Lung (tissue), 17 donors: ENCODE measurements at places on chromosomes 3 and 15.
A peak's percentile ranks its signal among the peaks of the same experiment; 100 is the strongest.

GRCh38 chr3:196120291-196120951, 38.5 kb upstream of the TFRC start:
- peak; percentile 74 for DNase-seq

GRCh38 chr15:51621155-51621765, 1.3 kb downstream of the DMXL2 start:
- DNase-seq, result peak; percentile 28

DNA sequence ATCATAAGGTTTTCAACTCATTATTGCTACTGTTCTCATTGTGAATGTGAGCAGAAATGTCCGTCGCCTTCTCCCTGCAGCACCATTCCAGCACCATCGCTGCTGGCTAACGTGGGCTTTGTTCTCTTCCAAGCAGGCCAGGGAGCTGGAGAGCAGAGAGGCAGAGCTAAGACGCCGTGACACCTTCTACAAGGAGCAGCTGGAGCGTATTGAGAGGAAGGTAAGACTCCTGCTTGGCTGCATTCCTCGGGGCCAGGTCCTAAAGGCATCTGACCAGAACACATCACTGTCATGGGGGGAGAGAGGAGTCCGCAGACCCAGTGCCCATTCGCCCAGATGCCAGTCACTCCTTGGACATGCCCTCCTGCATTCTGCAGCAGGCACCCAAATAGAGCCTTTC, 130.4 kb upstream of the PLXNA1 start:
- no peak for DNase-seq

GRCh38 chr15:74568594-74568993, 27.6 kb downstream of the ARID3B start:
- DNase-seq, result no peak

GRCh38 chr3:42148982-42149432, 57.9 kb downstream of the TRAK1 start:
- DNase-seq, result peak; percentile 86

DNA sequence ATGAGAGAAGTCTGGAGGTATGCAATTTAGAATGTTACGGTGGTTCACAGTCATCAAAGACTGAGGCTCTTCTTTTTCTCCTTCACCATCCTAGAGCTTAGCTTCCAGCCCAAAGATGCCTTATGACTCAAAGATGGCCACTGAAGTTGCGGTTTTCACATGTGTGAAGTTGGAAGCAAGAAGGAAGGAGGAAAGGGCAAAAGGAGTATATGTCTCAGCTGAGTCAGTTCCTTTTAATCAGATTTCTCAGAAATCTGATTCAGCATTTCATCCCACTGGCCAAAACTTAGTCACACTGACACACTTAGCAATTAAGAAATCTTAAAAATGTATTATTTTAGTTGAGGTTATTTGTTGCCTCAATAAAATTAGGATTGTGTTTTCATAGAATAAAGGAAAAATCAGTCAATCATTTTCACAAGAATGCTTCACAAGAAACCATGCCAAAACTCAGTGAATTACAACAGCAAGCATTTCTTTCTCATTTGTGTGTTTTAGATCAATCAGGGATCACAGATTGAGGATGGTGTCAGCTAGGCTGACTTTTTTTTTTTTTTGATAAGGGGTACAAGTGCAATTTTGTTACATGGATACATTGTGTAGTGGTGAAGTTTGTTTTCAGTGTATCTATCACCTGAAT, 211.1 kb upstream of the GADL1 start:
- no peak for DNase-seq

- DNase-seq, result no peak
Measured at GRCh38 chr15:86650094-86650493, 570.4 kb downstream of the AGBL1 start.

- DNase-seq, result no peak
Measured at GRCh38 chr15:42732095-42732827, 4.7 kb downstream of the CDAN1 start.

- no peak for DNase-seq
Measured at GRCh38 chr15:35038626-35039451, 46.3 kb downstream of the NANOGP8 start.

DNA sequence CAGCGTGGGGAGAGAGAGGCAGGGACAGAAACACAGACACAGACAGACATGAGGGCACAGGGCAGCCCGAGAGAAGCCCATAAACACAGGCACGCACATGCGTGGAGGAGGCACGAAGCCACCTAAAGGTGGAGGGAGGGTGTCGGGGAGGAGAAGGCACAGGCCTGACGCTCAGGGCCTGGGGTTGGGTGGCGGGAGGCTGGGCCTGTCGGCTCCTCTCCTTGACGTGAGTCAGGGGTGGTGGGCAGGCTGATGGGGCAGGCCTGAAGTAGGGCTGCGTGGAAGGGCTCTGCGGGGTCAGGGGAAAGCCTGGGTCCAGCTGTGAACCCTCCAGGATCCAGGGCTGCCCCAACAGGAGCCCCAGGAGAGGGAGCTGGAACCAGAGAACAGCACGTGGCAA, 74.2 kb downstream of the EPHB3 start:
- no peak for DNase-seq

- DNase-seq, result peak; percentile 54
Measured at GRCh38 chr3:31369637-31370379, 162.9 kb upstream of the STT3B start.

- DNase-seq, result no peak
Measured at GRCh38 chr15:95262866-95263564, 1031.7 kb downstream of the MCTP2 start.

DNA sequence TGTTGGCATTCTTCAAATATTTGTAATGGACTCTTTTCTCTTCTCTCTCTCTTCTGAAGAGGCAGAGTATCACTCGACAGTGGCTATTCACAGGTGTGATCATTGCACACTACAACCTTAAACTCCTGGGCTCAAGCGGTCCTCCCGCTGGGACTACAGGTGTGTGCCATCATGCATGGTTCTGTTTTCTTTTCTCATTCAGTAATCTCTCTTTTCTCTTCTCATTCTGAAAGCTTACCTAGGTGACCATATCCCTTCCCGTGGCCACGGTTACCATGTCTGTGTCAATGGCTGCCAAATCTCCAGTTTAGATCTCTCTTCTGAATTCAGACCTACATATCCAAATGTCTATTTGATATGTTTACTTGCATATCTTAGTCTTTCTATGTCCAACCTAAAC, 96.3 kb downstream of the SOX2 start:
- DNase-seq, result no peak

DNA sequence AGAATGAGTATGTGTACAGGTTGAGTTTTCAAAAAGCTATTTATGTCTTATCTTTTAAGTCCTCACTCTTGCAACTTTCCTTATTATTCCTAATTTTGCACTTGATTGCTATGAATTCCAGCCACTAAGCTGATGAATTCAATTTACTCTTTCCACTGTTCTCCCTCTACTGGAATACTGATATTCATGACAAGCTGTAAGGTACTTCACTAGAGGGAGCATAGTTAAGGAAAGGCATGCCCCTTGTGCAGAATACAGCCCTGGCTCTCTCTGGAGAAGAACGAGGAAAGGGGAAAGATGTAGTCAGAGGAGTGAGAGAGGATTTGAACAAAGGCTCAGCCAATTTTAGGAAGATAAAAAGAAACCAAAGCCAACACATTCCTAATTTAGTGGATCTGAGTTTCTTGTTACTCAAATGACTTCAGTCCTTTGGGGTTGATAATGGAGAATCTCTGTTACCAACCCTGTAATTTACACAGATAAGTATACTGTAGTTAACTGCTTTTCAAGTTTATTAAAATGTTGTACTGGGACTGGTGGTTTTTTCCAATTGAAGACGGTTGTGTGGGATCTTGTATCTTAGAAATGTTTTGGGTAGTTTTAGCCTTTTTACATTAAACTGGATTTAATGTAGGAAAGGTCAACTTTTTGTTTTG, 4.0 kb downstream of the SCAANT1 start:
- DNase-seq, result peak; percentile 47

DNA sequence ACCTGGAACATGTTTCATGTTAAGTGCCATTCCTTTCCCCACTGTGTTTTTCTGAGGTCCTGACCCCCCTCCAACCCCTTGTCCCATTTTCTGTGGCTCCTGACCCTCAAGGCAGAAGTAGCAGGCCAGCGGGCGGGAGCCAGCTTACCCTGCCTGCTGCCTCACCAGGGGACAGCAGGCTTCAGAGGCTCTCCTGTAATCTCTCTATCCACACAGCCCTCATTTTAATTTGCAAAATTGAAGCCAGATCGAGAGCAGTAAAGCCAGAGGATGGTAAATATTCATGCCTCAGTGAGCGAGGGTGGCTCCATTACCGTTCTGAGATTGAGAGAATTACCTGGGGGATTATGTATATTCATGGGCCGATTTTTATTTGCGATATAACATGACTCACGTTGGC, 147.6 kb downstream of the DNAJB8 start:
- no peak for DNase-seq

GRCh38 chr3:190485830-190486532, 27.9 kb upstream of the IL1RAP start:
- DNase-seq, result peak; percentile 33

DNA sequence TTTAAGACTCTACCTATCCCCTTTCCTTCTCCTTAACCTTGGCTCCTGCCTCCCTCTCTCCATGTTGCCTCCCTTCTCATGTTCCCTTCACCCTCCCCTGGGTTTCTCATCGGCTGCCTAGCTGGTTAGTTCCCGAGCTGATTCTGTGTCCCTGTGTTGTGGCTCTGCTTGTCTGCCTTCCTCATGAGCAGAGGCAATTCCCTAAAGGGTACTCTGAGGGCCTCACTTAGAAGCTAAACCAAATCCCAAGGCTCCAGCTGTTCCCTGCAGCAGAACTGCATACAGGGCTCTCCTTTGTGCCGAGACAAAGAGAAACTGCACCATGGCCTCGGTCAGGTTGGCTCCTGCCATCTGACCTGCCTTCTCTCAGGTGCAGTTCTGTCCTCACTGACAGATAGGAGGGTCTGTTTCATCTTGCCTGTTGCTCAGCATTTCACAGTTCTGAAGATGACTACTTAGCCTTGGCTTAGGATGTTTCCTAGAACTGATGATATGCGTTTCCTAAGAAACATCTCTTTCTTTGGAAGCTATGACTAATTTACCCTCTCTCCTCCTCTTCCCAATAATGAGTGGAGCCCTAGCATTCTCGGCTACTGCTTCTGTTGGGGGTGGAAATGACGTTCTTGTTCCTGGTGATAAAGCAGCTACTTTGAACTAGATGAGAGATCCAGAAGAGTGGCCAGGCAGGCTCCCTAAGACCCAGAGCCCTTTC, 27.1 kb downstream of the DUOX1 start:
- no peak for DNase-seq

DNA sequence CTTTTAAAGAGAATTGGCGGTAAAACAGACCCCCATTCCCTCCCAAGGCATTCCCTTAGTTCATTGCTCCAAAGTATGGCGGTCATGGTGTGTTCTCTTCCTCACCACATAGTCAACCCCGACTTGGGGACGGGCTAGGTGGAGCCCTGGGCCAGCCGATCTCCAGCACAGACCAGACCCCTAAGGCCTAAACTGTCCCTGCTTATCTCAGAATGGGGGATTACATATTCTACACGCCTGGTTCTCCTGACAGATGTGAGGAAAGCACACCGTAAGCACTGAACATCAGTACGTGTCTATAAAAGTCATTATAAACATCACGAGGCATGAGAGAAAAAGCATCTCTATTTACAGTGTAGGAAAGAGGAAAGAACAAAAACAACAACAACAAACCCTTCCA, 244.5 kb upstream of the STT3B start:
- DNase-seq, result no peak

DNA sequence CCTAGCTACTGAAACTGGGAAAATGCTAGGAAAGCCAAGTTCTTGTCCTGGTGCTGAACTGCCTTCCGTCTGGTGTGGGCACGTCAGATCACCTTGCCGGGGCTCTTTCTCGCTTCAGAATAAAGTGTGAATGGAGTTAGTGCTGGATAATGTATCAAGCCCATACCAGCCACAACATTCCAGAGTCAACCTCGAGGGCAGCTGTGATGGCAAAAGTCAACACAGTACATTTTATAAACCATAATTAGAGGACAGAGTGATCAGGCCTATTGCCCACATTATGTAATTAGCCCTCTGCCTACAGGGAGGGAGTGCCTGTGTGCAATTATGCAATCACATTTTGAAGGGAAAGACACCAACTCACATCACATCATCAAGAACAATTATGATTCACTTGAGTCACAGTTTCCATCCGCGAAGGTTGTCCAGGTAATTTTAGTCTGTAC, 165.2 kb downstream of the RORA start:
- no peak for DNase-seq

DNA sequence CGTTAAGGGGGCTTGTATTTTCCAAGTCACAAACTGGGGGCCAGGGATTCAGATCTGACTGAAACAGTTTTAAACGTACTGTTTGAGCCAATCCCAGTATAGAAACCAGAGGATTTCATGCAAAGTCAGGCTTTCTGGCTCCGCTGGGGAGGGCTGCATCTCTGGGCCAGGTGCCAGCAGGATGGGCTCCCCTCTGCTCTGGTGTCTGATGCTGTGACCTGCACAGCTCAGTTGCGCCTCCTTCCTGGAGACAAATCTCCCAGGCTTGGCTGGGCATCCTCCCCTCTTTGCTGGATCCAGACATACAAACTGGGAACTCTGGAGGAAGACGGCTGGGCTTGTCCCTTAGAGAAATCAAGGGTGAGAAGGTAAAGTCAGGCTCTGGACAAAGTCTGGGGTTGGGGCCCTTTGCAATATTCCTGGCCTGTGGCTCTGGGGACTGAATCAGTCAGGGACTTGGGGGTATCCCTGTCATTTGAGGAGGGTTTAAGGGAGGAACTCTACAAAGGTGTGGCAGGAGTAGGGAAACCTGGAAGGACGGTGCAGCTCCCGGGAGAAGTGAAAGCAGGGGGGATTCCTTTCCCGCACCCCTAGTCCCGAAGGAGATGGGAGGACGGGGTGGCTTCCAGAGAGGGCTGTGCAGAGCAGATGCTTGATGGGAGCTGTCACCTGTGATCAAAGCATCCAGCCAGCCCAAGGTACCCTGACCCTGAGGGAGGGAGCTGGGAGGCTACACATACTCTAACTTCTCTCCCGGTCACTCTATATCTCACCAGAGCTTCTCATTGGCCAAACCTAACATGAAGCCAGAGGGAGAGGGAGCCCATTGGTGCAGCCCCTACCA, 114.8 kb upstream of the ATP2B2 start:
- no peak for DNase-seq

DNA sequence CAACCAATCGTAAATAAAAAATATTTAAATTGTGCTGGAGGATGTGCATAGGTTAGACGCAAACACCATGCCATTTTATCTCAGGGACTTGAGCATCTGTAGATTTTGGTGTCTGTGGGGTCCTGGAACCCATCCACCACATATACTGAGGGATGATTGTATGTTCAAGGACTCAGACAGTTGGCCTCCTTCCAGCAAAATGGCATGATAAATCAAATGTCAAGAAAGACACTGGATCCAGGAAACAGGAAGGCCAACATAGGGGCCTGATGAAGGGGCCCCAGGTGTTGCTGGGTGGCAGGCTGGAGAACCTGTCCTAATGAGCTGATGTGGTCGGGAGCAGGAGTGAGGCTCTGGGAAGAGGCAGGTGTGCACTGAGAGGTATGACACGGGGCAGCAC, 289.5 kb downstream of the GABRG3 start:
- no peak for DNase-seq

DNA sequence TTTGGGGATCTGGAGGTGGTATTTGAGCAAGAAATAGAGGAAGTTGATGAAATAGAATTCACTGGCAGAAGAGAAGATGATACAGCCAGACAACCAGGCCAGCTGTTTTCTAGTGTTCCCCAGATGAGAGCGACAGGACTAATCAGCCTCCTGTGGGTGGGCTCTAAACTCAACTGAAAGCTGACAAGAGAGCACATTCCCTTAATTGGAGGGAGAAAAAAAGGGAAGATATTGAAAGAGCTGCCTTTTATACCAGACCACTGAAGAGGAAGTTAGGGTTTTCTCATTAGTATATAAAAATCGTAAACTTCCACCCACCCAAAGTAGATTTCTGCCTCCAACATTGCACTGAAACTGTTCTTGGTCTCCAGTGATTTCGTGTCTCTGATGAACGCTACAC, 6.5 kb upstream of the TM4SF19 start:
- DNase-seq, result no peak
